ELF-1 (cell line): ENCODE measurements at places on chromosomes 6 and 20.
A peak's percentile ranks its signal among the peaks of the same experiment; 100 is the strongest.

DNA sequence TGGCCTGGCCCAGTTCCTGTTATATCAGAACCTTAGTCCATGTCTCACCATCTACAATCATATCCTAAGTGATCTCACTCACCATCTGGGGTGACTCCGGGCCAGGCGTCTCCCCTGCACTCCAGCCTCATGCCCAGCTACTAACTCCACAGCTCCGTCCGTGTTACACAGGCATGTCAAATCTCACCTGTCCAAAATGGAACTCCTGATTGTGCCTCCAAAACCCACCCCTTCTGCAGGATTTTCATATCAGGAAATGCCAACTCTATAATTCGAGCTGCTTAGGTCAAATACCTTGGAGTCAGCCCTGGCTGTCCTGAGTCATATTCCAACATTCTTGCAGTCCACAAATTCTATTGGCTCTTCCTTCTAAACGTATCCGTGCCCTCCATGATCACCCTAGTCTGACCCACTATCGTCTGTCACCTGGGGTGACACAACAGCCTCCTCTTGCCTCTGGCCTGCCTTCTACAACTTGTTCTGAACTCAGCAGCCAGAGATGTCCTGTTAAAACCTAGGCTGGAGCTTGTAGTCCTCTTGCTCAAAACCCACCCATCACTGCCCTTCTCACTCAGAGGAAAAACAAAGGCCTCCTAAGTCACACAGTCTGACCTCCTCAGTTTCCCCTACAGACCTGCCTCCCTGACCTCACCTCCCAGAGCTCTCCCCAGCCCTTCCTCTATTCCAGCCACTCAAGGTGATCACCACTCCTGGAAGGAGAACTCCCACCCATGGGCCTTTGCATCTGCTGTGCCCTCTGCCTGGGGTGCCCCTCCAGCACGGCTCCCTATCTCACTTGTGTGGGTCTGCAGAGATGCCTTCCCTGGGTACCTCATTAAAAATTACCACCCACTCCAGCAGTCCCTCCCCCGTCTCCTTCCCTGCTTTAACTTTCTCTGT is 85.3 kb upstream of the SIRPA start:
- DNase-seq = no peak

GRCh38 chr6:130929036-130929678 is 102.0 kb downstream of the SMLR1 start:
- no peak for DNase-seq

- no peak for DNase-seq
These were observed 284.2 kb upstream of the SGK1 start for GRCh38 chr6:134602123-134602522.

DNA sequence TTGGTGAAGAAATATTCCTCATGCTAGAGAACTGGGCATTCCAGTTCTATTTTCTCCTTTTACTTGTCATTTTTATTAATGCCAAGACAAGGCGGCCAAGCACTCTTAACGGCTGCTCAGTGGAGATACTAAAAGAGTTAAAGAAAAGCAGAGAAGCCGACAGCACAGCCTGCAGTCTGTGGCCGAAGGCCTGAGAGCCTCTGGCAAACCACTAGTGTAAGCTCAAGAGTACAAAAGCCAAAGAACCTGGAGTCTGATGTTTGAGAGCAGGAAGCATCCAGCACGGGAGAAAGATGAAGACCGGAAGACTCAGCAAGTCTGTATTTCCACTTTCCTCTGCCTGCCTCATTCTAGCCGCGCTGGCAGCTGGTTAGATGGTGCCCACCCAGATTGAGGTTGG is 167.1 kb upstream of the FUT9 start:
- DNase-seq = no peak

GRCh38 chr6:44234101-44235025 is 11.0 kb downstream of the SLC29A1 start:
- DNase-seq = peak; percentile 90

DNA sequence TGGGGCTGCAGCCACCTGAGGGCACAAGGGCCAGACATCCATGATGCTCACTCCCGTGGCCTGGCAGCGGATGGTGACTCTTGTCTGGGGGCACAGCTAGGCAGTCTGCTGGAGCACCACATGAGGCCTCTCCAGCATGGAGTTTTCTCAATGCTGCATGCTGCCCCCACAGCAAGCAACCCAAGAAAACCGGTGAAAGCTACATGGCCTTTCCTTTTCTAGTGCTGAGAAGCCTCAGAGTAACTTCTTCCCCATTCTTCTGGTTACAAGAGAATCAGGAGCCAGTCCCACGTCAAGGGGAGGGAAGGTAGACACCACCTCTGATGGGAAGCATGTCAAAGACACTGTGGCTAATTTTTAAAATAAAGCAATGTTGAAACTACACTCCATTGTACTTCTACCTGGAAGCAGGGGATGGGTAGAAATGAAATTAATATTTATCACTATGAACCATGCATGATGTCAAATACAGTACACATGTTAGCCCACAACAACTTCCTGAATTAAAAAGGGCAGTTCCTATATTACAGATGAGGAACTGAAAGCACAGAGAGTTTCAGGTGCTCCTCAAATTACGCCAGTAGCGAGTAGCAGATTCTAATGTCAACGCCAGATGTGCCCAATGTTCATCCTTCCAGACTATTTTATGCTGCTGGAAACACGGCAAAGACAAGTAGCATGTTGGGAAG is 101.5 kb downstream of the LAMP5 start:
- no peak for DNase-seq

GRCh38 chr6:1285956-1286355 is 25.9 kb upstream of the FOXQ1 start:
- no peak for DNase-seq

DNA sequence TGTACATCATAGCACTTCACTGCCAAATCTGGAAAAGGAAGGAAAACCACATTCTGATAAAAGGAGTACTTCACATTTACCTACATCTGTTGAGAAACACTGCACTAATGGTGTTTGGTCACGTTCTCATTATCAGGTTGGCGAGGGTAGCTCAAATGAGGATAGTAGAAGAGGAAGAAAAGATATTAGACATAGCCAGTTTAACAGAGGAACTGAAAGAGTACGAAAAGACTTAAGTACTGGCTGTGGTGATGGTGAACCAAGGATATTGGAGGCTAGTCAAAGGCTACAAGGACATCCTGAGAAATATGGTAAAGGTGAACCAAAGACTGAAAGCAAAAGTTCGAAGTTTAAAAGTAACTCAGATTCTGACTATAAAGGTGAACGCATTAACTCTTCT is 32.0 kb upstream of the GJA10 start:
- DNase-seq = no peak

GRCh38 chr20:62244644-62245108 is 6.4 kb downstream of the OSBPL2 start:
- DNase-seq = no peak

GRCh38 chr6:91482498-91482897 is 895.6 kb upstream of the MAP3K7 start:
- DNase-seq = no peak

DNA sequence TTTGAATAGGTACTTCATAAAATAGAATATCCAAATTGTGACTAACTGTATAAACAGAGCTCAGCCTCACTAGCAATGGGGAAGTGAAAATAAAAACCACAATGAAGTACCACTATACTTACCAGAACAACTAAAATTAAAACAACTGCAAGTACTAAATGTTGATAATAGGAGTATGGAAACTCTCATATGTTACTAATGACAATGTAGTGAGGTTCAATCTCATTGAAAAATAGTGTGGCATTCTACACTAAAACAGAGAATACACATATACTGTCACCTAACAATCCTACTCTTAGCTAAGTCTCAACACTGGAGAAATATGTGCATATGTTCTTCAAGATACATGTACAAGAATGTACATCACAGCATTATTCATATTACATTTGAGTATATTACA is 132.0 kb upstream of the CARMIL1 start:
- no peak for DNase-seq

DNA sequence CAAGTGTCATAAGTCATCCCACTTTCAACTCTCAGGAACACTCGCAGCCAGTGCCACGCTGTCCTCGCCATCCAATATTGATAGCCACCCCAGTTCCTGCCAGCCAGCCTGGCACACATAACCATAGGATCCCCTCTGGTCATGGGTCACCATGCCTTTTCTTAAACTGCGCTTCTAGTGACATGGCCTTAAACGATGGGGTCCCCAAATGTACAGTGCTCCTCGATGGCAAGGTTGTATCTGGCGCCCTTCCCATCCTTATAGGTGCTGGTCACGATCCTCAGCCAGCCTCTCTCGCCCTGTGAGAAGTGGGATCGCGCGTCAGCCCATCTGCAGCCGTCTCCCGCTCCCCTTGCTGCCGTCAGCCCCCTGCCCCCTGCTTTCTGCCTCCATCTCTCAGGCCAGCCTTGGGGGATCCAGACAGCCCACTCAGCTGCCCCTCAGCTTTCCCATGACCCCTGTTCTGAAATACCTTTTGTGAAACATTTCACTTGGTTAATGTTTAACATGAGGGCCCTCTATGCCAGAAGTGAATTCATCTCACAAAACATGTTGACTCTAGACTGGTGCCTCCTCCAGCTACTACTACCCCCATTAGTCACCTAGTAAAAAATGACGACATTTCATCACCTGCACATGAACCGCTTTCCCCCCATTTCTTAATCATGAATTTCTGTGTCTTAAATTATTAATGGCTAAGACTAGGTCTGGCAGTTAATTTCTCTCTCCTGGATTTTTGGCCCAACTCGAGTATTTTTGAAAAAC is 11.4 kb downstream of the CTSZ start:
- no peak for DNase-seq

GRCh38 chr20:54477191-54477955 is 2.0 kb downstream of the DOK5 start:
- DNase-seq = no peak

- peak; percentile 20 for DNase-seq
These were observed 12.6 kb upstream of the EIF2S2 start for GRCh38 chr20:34124469-34125249.

DNA sequence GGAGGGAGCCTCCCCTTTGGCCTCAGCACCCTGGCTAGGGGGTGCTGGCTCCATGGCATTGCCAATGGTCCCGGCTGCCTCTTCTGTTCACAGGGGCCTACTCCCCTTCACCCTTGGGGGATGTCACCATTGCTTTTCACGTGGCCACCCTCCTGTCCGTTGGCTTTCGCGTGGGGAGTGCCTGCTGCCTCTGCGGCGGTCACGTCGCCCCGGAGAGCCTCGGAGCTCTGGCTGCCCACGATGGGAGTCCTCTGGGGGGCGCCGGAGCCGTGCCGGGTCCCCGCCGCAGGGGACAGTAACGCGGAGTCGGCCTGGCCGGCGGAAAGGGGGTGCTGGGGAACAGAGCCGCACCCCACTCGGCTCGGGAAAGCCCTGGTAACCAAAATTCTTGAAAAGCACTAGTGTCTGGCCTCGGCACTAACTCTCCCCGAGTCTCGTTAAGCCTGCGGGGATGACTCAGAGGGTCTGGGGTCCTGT is 661 bp upstream of the HEBP2 start:
- no peak for DNase-seq

- no peak for DNase-seq
These were observed 29.4 kb downstream of the PPP1R16B start for GRCh38 chr20:38834868-38835267.

DNA sequence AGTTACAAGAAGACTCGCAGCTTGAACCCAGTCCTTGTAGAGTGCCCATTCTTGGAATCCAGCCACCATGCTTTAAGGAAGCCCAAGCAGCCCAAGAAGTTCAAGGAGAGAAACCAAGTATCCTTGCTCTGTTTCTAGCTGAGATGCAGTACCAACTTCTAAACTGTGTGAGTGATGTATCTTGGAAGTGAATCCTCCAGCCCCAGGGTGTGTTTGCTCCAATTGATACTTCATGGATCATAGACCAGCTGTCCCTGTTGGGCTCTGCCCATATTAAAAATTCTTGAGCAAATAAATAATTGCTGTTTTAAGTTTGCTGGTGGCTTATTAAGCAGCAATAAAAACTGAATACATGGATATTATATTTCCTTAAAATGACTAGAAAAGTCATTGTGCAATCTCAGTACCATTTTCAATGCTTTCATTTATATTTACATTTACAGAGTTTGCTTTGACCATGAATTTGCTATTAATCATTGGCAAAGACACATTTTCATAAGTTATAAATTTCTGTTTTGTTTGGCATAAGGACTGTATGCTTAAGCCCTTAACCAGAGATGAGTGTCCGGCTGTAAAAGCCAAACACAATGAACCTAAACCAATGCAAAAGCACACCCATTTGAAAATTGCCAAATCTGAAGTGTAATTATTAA is 9.2 kb downstream of the SPTLC3 start:
- DNase-seq = no peak

- peak; percentile 5 for DNase-seq
These were observed 122.2 kb downstream of the KIF13A start for GRCh38 chr6:17865243-17865642.

DNA sequence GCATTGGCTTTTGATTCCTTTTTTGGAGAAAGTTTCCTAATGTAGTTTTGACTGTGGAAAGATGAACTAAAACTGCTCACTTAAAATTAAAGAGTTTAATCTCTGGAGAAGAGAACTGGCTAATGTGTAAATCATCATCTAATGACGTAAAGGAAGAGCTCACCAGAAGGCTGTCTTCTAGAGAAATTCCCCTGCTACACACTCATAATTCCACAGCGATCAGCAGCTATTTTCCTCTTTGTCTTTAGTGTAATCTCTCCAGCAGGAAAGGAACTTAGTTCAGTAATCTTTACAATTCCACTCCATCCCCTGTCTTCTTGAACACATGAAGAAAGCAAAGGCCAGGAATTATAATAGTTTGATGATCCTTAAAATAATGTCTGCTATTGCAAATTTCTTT is 15.8 kb downstream of the SPTLC3 start:
- DNase-seq = no peak

DNA sequence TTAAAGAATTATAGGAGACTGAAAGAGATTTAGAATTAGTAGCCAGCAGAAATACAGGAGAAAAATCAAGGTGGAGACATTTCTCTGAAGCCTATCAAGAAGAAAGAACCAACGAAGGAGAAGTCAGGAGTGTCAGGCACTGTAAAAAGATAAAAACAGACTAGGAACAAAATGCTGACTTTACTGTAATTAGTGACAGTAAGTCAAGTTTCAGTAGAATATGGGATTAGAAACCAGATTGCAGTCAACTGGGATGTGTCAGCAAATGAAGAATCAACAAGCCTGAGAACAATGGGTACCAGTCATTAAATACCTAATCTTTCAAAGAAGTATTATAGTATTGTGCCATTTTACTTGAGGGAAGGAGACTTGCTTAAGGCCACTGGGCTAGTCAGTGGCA is 21.6 kb downstream of the CALHM6 start:
- DNase-seq = no peak

- DNase-seq = peak; percentile 49
These were observed 63.9 kb upstream of the TENT5A start for GRCh38 chr6:81816380-81816779.

- no peak for DNase-seq
These were observed 30.7 kb upstream of the NANP start for GRCh38 chr20:25654487-25654886.

GRCh38 chr20:17967521-17968365 is 851 bp downstream of the SNX5 start:
- DNase-seq = peak; percentile 51

DNA sequence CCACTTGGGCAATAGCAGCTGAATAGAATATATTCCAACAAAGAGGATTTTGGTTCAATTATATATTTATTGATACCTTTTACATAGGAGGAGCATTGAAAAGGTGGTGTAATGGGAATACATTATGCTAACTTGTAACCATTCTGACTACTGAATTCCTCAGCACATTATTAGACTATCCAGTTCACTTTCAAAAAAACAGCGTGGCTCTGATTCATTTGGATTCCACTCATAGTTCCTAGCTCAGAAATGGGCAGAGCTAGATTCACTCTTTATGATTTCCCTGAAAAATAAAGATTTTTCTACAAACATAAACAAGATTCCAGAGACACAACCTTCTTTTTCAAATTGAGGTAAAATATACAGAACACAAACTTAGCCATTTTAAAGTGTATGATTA is 9.2 kb upstream of the TRERF1 start:
- DNase-seq = no peak
